ENCODE measurements at places on chromosomes 6 and 20.

GRCh38 chr6:169529931-169530751, 171.7 kb downstream of the WDR27 start:
- no peak for DNase-seq

DNA sequence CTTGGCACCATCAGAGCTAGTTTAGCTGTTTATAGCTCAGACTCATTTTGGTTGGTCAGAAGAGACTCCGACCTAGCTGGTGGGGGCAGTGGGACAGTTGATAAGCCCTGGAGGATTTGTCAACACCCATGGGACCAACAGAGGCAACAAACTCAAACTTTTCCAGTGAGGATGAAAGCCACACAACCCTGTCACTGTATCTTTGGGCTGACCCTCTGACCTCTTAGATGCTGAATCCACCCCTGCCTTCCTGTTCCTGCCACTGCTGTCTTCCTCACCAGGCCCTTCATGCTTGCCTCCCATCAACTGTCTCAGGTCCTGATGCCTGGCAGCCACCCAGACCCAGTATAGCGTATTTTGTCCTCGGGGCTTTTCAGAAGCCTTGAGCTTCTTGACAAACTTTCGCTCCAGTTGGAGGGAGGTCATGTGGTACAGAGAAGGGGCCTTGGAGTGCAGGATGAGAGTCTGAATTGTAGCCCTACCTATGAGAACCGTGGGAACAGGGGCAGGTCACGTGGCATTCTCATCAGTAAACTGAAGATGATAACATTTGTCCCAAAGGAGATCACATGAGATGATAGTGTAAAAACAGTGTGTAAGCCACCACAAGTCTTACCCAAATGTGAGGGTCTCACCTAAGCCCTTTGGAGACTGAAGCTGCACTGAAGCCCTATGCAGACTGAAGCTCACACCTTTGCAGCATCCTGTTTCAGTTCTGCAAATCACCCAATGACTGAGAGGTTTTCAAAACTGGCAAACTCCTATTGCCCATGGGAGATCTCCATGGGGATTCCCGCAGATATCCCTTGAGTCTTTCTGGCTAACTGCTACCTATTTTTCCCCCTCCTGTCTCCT, 72.0 kb upstream of the F13A1 start:
- DNase-seq, result no peak

- no peak for DNase-seq
Measured at GRCh38 chr6:24660105-24660504, 6.6 kb downstream of the TDP2 start.

DNA sequence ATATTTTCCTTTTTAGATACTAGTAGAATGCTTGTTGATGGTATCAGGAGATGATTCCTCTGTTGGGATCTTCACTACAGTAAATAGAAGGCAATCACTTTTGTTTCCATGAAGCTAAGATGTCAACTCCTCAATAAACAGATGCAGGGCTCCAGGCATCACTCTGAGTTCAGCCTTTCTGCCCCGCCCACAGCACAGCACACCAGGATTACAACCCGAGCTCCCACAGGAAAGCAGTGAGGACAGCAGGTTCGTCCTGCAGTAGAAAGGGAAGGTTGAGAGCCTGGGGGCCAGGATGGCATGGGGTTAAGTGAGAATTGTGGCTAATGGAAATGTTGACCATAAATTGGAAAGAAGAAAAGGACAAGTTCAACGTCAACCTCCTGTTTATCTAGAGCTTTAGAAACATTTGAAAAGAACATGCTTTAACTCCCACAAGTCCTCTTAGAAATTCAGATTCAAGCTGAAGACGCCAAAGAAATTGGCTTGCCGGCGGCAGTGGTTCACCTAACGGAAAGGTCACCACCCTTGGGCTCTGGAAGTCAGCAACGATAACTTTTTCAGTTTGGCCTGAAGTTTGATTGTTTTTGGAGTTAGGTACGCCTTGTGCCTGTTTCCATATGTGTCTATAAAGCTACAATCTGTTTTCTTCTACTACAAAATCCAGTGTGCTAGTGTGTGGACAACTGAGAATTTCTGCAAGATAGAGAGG, 144.4 kb upstream of the PDE10A start:
- peak; percentile 38 for DNase-seq

DNA sequence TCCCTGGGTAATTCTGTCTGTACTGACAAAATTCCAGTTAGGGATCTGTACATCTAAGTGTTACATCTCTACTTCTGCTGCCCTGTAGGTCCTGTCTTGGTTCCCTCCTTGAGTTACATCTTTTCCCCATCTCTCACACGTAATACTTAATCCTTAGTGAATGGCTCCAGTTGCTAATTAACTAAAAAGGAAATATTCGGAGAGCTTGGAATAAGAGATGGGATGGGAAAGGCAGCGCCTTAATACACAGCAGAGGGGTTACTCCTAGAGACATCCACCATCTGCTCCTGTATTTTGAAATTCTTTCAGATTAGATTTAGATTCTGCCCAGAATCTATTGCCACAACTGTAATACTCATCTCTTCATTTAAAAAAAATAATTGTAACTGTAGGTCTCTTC, 384.0 kb downstream of the SAMD5 start:
- no peak for DNase-seq
